ENCODE measurements at places on chromosomes 16 and 17.

DNA sequence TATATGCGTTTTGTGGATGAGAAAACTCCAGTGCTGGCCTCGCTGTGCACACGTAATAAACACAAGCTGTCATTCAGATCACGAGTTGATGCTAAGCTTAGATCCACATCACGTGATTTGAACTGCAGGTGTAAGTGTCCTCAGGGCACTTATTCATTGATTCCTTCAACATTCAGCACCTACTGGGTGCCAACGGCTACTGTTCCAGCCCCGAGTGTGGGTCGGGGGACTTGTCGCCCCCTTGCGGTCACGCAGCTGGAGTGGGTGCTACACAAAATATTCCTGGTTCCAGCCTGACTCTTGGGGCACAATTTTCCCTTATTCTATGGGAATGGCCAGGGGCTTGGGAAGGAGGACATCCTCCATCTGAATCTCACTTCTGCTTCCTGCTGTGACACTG lies 29.9 kb upstream of the GINS2 start:
- ATAC-seq = no peak

GRCh38 chr17:66784621-66785364 lies 50.1 kb upstream of the CACNG5 start:
- ATAC-seq = no peak

DNA sequence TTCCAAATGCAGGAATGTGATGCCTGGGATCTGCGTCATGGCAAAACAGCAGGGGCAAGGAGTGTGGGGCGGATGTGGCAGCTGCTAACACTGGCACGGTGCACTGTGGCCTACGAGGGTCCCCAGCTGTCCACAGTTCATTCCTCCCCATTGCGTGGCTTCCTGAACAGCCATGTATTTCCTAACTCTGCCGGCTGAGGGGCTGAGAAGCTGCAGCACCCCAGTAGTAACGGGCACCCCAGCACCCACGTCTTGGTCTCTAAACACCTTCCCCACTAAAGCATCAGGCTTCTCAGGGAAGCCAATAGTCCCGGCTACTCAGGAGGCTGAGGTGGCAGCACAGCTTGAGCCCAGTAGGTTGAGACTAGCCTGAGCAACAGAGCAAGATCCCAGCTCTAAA lies 47.6 kb downstream of the LMF1 start:
- no peak for ATAC-seq

DNA sequence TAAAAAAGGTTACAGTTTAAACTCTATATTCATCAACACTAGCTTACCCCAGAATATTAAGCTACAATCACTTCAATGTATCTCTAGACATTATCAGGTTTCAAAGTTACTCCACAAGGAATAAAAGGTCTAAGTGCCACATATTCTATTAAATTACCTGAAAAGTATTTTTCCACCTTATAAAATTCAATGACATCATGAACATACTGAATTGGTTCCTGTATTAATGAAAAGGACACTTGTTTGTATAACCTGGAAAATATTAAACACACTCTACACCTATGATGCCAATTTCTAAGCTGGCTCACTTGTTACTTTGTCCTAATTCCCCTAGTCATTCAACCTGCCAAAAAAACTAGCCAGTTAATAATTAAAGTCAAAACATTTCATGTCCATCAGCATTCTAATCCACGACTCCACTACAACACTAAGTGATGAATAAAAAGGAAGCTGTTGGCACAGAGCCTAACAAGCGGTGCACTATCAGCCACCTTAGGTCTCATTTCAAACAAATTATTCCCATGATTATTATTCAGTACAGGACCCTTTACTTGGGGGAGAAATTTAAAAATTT lies 12.2 kb downstream of the MED13 start:
- no peak for ATAC-seq
